ENCODE measurements at places on chromosomes 7 and 10.

- no peak for DNase-seq
These were observed at the start of gene CHAT for GRCh38 chr10:49613882-49614241. CHAT (plus strand) TSS chr10:49614037; CDS start chr10:49614190, 153 bp downstream.

GRCh38 chr10:49500412-49500811, 38.5 kb downstream of the ERCC6 start:
- DNase-seq = no peak

- DNase-seq = no peak
These were observed 108.6 kb upstream of the ABI1 start for GRCh38 chr10:26969145-26969926.

DNA sequence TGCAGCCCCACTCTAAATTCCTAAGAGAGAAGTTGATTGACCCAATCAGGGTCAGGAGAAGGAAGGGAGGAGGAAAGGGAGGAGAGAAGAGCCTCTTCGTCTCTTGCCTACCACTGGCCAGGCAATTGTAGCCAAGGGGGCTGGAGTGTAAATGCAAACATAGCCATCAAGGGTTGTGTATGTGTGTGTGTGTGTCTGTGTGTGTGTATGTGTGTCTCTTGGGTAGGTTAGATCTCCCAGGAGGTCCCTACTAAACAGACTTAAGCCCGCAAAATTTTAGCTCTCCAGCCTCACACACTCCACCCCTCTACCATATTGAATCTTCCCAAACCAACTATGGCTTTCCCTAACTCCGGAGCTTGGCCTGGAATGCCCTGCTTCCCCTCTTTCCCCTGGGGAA, 3.8 kb downstream of the LEP start:
- no peak for DNase-seq

DNA sequence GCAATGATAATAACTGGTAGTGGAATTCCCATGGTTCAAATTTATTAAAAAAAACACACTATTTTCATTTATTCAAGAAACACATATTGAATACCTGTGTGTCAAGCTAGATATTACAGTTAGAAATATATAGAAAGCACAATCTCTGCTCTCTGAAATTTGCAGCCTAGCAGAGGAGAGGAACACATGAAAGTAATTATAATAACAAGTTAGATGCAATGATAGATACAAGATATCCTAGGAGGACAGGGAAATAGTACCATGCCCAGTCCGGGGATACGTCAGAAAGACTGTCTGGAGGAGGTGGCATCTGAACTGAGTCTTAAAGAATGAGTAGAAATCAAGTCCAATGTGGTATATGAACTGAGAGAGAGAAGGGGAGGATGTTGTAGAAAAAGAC, 485.6 kb upstream of the C7orf33 start:
- DNase-seq = no peak
